Cortex of kidney (tissue), 1 donor: ENCODE measurements at places on chromosomes 5 and 9.

- DNase-seq: no peak
Observed at GRCh38 chr5:69170969-69171368, 4.0 kb downstream of the CCNB1 start.

- DNase-seq: no peak
Observed at GRCh38 chr5:11692636-11693035, 211.6 kb downstream of the CTNND2 start.

DNA sequence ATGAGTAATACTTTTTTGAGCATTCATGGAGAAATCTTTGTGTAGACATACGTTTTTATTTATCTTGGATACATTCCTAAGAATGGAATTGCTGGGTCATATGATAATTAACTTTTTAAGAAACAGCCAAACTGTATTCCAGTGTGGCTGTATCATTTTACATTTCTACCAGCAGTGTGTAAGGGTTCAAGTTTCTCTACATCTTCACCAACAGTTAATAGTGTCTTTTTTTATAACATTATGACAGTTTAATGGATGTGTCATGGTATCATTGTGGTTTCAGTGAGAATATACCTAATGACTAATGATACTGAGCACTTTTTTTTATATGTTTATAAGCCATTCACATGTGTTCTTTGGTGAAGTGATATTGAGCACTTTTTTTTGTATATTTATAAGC is 52.4 kb downstream of the NIPBL start:
- DNase-seq: no peak

DNA sequence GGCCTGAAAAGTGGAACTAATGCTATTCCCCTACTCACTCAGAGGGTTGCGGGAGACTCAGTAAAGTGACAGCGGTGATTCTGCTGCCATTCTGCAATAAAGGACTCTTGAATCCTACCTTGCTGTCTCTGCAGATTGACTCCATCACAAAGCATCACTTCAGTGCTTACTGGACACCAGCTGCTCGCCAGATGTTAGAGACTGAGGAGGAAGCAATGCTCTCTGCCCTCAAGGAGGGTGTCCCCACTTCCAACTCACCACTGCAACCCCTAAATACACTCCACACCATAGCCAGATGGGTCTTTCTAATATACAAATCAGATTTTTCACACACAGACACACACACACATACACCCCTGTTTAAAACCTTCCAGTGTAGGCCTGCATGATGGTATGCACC is 21.4 kb downstream of the TTLL11 start:
- no peak for DNase-seq

GRCh38 chr9:98256756-98257155 is 1.3 kb upstream of the TBC1D2 start:
- no peak for DNase-seq

DNA sequence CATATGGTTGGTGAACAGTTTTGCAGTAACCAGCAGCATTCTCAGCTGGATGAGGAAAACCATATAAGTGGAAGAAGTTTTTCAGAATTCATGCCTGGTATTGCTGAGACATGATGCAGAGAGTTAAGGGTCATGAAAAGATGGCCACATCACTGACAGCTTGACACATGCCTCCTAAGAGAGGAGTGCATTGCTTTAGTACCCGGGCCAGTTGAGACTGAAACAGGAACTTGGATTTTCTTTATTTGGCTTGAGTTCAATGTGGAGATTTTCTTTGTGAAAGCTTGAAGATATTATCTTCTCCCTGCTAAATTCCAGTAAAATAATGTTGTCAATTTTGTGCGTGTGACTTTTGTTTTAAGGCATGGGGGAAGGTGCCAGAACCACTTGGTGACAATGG is 35.8 kb downstream of the HACD4 start:
- no peak for DNase-seq

DNA sequence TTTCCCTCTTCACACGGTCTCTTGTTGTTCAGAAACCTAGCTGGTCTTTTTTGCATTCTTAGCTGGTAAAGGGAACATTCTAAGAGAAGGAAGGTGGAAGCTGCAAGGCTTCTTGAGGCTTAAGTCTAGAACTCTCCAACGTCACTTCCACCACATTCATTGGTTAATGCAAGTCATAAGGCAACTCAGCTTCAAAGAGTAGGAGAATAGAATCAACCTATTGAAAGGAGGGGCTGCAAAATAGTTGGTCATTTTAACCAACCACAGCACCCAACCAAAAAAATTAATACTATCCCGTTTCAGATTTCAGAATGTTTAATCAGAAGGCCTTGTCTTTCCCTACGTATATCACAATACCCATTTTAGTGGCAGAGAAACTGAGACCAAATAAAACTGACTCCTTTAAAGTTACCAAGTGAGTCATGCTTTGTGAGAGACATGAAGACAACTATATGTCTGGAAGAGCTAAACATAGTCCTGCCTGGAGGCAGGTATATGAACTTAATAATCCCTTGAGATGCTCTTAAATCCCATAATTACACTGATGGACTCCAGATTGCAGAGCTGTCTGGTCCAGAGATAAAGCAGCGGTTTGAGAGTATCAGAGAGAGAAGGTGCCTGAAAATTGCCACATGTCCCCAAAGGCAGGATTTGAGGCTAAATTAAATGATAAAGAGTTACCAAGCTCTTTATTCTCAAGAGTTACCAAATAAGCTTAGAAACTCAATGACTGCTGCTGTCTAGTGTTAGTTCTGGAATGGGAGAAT is 14.4 kb downstream of the DOCK8 start:
- no peak for DNase-seq

DNA sequence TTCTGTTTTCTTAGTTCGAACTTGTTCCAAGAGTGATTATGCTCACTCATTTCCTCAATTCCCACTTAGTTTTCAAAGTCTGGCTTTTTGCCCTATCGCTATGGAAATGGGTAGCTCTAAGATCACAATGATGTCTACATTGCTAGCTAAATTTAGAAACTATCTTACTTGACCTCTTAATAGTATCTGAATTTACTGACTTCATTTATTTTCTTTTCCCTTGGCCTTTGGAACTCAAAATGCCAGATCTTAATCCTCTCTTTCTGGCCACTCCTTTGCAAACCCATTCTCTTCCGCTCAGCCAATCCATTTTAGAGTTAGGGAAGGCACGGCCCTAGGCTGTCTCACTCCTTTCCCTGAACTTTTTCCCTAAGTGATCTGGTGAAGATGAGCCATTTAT is 137.0 kb downstream of the FER start:
- no peak for DNase-seq

DNA sequence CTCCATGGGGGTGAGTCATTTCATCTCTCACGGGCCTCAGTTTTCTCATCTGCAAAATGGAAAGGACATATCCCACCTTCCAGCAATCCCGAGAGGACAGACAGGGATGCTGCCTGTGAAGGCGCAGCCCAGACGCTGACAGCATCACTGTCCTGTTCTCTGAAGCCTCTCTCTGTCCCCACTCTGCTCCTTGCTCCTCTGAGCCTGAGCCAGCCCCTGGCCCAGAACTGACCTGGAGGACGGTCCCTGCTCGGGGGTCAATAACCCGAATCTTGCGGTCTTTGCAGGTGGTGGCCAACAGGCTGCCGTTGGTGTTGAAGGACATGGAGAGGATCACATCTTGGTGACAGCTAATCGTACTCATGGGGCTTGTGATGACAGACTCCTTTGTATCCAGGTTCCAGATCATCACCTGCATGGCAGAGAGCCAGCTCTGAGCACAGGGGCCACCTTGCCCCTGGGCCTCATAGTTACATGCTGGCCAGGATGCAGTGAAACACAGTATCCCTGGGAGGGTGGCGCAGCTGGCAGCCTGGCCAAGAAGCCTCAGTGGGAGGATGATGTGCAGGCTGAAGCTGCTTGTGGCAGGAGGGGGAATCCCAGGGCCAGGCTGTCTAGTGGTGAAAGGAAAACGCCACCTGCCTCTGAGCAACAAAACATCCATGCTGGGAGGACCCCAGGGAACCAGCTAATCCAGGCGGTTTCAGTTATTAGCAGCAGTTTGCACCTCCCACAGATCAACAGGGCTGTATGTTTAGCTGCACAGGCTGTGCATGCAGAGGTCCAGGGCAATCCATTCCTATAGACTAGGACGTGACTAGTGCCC is 14.0 kb upstream of the TRIM14 start:
- no peak for DNase-seq

- DNase-seq: no peak
Observed at GRCh38 chr5:14486996-14487896, 94.3 kb upstream of the OTULINL start.

- no peak for DNase-seq
Observed at GRCh38 chr9:107491081-107492053, 1.8 kb upstream of the KLF4 start.

GRCh38 chr9:108105885-108106284 is 616.3 kb upstream of the KLF4 start:
- DNase-seq: no peak

- no peak for DNase-seq
Observed at GRCh38 chr5:131209506-131210150, 38.9 kb downstream of the LYRM7 start.
